ENCODE measurements at places on chromosomes 12 and 14. TPM values are rescaled to one million over a fixed set of nuclear protein-coding genes. Genes with fewer than 3 reads are reported as not detected.

OGFOD2 gene
- 16.1 TPM for total RNA-seq

IL25 gene
- total RNA-seq = not detected

MTA1 gene
- total RNA-seq = 82.9 TPM

RAB15 gene
- 22.0 TPM for total RNA-seq

CYP46A1 gene
- 0.42 TPM for total RNA-seq

NGB gene
- total RNA-seq = not detected

KRT6A gene
- 6.5 TPM for total RNA-seq

ATP2A2 gene
- total RNA-seq = 317 TPM

IKZF4 gene
- total RNA-seq = 1.7 TPM

GARIN6 gene
- total RNA-seq = not detected

KLRB1 gene
- not detected for total RNA-seq

LRRK2 gene
- 1.7 TPM for total RNA-seq

GLIPR1L2 gene
- 0.11 TPM for total RNA-seq

NFE2 gene
- total RNA-seq = not detected

CCDC63 gene
- not detected for total RNA-seq

KCNA5 gene
- not detected for total RNA-seq

TPPP2 gene
- total RNA-seq = not detected

RIC8B gene
- total RNA-seq = 7.1 TPM

LIMA1 gene
- total RNA-seq = 6.3 TPM

A2M gene
- 0.09 TPM for total RNA-seq

CD27 gene
- not detected for total RNA-seq

AGAP2 gene
- 0.13 TPM for total RNA-seq

SLCO1C1 gene
- total RNA-seq = not detected

PZP gene
- total RNA-seq = not detected

SERPINA10 gene
- not detected for total RNA-seq

MGP gene
- total RNA-seq = not detected

P2RX7 gene
- total RNA-seq = not detected

HOXC4 gene
- total RNA-seq = 1.9 TPM

KIF26A gene
- 3.4 TPM for total RNA-seq

TSPAN11 gene
- 0.20 TPM for total RNA-seq

GPR137C gene
- 0.17 TPM for total RNA-seq

PTPRR gene
- 0.30 TPM for total RNA-seq

WNT1 gene
- total RNA-seq = 0.24 TPM

ASB2 gene
- 0.67 TPM for total RNA-seq

ARHGAP9 gene
- total RNA-seq = 0.94 TPM

PLEKHG3 gene
- total RNA-seq = 31.7 TPM

TNS2 gene
- 48.7 TPM for total RNA-seq

FAIM2 gene
- not detected for total RNA-seq

AKAP5 gene
- 0.30 TPM for total RNA-seq

STYK1 gene
- total RNA-seq = 0.30 TPM

PROX2 gene
- total RNA-seq = not detected

FBLN5 gene
- 3.3 TPM for total RNA-seq

B4GALNT3 gene
- 0.56 TPM for total RNA-seq

CLEC4A gene
- total RNA-seq = not detected

GCH1 gene
- total RNA-seq = 3.0 TPM

NXPH4 gene
- total RNA-seq = 5.1 TPM

CCDC198 gene
- total RNA-seq = 1.9 TPM

DBX2 gene
- total RNA-seq = not detected

LGMN gene
- total RNA-seq = 61.4 TPM

ADAM21 gene
- 0.05 TPM for total RNA-seq

SEC23A gene
- total RNA-seq = 88.0 TPM

YBX3 gene
- 276 TPM for total RNA-seq

Data from A549 treated with GW870086 at 1 μM for 4 hours (cell line).